ENCODE measurements at places on chromosomes 2 and 18.
A peak's percentile ranks its signal among the peaks of the same experiment; 100 is the strongest.

DNA sequence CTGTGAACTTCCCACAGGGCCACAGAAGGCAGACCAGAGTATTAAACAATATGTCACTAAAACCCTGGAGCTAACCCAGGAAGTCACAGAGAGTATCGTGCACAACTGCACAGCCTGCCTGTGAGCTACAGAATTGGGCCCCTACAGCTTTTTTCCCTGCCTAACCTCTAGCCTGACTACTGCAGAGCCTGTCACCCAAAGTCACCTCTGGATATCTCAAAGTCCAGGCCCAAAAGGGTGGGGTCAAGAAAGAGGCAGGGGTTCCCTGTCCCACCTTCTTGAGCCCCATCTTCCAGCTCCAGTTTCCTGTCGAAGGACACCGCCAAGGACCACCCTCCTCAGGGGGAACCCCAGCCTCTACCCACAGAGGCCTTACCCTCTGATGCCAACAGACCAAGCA is 13.5 kb downstream of the GAD1 start:
- DNase-seq, result no peak

DNA sequence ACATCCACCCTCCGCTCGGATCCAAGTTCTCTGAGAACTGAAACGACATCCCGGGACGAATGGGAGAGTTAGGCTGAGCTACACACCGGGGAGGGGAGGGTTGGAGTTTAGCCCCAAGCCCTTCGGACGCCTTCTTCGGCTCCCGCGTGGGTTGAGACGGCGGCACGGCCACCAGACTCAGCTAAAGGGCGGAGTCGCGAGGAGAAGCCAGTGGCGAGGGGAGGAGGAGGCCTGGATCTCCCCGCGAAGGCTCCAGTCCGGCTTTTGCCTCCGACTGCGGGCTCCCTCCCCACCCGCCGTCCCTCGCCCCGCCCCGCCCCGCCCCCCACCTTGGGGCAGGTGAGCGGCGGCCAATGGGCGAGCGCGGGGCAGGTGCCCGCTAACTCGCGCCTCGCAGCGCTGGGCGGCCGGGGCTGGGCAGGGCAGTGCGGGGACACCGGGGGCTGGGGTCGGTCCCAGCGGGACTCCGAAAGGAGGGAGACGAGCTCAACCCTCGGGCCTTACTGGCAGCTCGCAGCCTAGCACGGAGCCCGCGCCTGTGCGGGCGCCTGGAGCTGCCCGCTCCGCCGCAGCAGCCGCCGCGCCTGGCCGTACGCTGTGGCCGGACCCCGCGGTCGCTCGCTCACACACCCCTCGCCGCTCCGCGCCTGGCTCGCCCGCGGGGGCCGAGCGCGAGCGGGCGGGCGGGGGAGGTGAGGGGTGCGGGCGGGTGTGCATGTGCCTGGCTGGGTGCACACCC is at the start of gene EMX1:
Gene EMX1, plus strand, starts transcription at position 382 of the 739 bp plus-strand sequence. Its CDS starts 334 bp downstream, at position 716.
- DNase-seq, result peak; percentile 92

GRCh38 chr2:176518823-176519222 is 249.6 kb downstream of the MTX2 start:
- DNase-seq, result no peak

GRCh38 chr2:200616193-200616592 is 30.4 kb downstream of the AOX1 start:
- no peak for DNase-seq

DNA sequence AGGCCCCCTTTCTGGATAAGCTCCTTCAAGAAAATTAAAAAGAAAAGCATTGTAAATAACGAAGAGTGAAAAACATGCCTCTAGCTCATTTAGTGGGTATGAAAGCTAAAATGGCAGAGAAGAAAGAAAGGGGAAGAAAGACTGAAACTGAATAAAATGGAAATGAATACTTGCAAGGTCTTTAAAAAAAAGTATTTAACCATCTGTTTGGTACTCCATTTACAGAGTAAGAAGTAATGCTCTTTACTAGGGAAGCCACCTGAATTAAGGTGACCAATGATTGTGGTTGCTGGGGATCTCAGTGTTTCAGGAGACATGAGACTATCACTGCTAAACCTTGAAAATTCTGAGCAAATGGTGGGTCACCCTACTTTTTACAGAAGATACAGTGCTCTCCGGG is 17.7 kb upstream of the ARL5A start:
- no peak for DNase-seq

DNA sequence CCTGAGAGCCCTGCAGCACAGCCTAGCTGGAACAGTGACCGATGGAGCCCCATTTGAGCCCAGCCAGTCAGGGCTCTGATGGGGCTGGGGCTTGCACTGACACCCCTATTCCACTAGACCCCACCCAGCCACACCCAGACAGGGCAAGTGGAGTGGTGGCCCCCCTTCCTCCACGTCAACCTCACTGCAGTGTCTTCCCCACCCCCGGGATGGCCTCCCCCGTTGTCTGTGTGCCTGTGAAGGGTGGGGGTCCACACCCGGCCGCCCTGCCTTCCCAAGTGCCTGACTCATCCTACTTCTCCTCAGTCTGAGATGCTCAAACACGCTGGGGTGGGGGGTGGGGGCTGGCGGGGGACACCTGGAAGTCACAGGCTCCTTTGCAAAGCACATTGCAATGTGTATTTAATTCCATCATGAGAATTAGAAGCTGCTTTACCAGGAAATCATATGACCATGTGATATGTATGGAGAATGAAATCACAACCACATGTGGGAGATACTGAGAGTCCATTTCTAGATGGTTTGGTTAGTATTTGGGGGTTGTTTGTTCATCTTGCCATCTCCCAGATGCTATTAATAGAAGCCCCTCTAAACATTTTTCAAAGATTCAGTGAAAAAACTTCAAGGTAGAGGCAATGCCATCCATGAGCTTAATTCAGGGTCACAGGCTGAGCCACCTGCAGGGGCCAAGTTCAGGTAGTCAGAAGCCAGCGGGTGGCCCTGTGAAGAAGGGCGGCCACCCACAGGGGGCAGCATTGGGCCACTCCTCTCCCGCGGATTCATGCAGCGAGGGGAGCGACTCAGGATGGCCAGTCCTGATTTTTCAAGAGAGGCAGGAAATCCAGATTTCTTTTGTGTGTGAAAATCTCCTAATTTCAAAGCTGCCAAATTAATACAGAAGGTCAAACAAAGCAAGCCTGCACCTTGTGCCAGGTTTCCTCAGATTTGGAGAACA is 22.7 kb upstream of the GMPPA start:
- no peak for DNase-seq

GRCh38 chr2:27977731-27978312 is 87.3 kb downstream of the BABAM2 start:
- DNase-seq, result no peak

- DNase-seq, result no peak
Observed at GRCh38 chr2:64274399-64275173, 130.4 kb upstream of the PELI1 start.

DNA sequence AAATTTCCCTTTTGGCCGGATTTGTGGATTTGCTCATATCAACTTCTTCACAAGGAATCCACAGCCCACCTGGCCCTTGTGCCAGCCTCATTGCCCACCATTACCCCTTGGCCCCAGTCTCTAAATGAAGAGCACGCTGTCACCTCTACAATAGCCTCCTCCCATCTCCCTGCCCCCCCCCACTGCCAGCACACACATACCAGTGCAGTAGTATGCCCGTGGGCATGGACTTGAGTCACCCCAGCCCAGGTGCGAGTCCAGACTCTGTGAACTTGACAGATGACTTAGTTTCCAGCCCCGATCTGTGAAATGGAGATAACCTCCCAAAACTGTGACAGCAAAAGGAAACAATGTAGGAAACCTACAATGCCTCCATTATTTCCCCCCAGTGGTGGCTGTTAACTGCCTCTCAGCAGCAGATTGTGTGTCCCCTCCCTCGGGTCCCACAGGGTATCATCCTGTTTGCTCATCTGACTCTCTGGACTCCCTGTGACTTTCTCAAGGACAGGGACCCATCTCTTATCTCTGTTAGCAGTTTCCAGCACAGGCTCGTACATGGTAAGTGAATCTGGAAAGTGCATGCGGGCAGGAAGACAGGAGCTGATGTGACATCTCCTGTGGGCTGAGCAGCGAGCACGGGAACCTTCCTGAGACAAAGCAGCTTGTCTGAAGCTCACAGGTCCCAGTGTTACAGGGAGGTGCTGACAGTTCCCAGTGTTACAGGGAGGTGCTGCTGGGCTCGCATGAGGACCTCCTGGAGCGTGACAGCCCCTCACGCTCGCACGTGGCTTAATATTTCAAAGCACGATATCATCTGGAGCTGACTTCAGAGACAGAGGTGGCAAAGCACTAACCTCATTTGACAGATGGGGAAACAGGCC is 4.2 kb upstream of the TMEM185B start:
- DNase-seq, result no peak

DNA sequence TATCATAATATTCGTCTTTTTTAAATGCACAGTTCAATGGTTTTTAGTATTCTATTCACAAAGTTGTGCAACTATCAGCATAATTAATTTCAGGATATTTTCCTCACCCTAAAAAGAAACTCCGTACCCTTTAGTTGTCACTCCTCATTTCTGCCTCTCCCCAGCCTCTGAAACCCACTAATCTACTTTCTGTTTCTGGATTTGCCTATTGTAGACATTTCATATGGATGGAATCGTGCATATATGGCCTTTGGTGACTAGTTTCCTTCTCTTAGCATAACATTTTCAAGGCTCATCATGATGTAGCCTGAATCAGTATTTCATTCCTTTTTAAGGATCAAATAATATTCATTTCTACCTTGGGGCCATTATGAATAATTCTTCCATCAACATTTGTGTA is 18.5 kb downstream of the NEURL3 start:
- DNase-seq, result no peak

DNA sequence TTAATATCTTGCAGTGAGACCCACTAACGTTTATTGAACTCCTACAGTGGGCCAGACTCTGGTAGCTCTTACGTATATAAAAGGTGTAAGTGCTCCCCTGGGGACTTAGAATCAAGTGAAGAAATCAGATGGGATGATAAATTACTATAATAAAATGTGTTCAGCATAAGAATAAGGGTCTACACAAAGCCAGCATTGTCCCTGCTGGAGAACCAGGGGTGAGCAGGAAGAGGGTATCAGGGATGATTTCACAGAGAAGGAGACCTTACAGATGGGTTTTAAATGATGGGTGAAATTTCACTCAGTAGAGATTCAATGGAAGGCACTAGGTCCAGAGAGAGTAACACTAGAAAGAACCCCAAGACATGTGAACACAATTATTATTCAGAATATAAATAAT is 20.7 kb downstream of the NRXN1 start:
- peak; percentile 33 for DNase-seq

- DNase-seq, result peak; percentile 23
Observed at GRCh38 chr2:120344976-120345581, 857 bp upstream of the INHBB start.

- no peak for DNase-seq
Observed at GRCh38 chr2:112597537-112598322, 13.3 kb downstream of the CHCHD5 start.

DNA sequence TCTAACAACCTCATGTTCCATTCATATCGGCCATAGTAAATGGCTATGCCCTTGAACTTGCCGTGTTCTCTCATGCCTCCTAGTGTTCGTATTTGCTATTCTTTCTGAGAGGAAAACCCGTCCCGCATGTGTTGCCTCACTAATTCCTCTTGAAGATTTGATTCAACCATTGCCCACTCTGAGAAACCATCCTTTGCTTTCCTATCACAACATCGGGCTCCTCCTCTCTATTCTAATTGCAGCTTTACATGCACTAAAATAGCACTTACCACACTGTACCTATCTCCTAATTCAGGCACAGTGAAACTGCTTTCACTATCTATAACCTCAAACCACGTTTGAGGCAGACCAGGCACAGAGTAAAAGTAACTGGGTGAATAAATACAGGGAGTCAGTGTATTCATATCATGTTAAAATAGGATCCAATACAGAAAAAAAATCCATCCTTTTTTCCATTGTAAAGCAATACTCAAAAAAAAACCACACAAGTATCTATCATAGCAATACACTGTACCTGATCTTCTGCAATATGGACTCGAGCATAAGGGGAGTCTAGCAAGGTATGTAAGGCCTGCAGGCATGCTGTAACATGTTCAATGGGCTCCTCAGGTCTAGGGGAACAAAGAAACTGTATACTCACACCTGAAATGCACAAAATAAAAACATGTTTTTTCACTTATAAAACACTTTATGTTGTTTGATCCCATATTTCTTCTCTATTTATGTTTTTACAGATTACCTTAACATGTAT is 39.0 kb upstream of the STRN start:
- DNase-seq, result peak; percentile 43

Measured in NCI-H526 (cell line).